Activated CD8-positive, alpha-beta memory T cell treated with anti-CD3 and anti-CD28 coated beads for 1 hour (primary cell): ENCODE measurements at places on chromosomes 4 and X.
A peak's percentile ranks its signal among the peaks of the same experiment; 100 is the strongest.

DNA sequence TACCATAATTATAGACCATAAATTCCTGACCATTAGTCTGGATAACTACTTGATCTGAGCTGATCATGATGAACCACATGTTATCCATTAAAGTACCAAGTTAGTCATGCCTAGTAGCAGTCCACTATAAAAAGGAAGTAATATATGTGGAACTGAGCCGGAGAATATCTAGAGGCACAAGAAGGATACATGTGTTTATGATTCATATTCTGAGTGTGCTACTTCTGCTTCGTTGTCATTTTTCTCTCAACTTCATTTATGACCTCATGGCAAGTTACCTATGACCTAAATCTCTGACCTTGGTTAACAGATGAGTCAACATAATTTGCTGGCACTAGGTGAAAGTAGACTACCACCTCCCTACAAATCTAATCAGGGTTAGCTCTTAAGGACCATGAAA, 56.5 kb upstream of the ANKRD17 start:
- no peak for DNase-seq

DNA sequence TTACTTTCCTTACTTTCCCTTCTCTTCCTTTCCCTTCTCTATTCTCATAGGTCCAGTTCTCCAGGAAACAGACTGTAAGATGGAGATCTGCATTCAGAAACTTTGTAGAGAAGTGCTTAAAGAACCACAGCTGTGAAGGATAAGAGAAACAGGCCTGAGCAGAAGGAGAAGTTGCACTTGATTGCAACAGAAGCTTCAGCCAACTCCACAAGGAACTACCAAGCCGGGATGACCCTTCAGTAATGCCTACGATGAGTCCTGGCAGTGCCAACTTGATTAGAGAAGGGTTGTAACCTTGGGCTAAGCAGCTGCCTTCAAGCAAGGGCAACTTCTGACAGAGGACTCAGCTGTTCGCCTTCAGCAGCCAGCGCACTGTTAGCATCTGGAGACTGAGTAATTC, 413.3 kb upstream of the RASGEF1B start:
- DNase-seq: no peak

- DNase-seq: no peak
Measured at GRCh38 chr4:93313197-93313596, 515.4 kb upstream of the ATOH1 start.

DNA sequence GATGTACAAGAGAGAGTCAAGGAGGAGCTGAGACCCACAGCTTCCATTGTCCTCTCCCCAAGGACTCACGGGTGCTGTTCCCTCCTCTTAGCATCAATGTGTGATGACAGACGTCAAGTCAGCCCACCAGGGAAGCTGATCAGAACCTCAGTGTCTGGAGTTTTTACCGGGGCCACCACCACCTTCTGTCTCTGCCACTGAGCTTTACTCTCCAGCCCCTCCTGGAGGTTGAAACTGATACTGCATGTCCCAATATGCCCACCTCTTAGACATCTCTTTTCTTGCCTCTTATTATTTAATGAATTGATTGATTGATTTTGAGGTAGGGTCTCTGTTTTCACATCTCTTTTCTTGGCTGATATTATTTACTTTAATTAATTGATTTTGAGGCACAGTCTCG, 10.3 kb upstream of the AKAP17A start:
- DNase-seq: peak; percentile 50

DNA sequence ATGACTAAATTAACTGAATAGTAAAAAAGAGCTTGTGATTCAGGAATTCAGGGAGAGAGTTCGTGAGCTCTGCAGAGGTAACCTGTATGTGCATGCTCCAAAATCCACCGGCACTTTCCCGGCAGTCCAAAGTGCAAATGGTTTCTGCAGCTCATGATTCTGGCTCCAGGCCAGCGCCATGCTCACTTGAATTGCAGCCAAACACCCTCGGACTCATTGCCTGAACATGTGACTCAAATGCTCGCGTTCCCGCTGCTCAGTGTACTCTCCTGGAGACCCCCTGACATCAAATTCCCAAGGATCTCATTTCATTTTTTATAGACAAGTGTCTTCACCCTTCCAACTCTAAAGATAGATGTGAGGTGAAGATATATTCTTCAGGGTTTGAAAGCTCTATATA, 44.1 kb upstream of the SH3RF1 start:
- DNase-seq: no peak

GRCh38 chr4:26719954-26720552, 136.2 kb downstream of the TBC1D19 start:
- DNase-seq: no peak

DNA sequence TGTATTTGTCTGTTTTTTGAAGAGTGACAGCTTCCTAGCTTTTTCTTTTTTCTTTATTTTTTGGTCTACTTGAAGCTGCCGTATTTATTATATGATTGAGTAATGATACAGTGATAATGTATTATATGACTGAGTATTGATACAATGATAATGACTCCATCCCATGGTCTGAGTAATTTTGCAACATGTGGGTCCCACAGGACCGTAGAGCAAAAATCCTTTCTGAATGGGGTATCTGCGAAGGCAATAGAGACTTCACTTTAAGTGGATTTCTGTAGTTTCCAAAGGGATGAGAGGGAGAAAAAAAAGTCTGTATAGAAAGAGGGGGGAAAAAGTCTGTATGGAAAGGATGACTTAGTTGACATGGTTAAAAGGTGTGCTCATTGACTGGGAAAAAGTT, 41.0 kb downstream of the SLIT2 start:
- no peak for DNase-seq

DNA sequence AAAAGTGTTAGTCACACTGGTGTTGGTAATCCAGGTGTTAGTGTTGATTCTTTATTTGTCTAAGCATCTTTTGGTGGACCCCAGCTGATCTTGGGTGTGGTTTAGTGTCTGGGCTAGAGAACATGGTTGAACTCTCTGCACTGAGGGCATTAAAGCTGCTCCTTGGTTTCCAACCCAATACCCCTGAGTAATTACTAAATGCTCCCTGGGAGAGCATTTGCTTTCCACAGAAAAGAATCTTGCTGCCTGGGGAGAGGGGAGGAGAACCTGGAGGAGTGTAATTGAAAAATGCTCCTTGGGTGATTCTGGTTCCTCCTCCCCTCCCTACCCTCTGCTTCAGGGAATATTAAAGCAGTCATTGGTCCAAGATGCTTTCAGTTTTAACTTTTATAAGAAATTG, 3.1 kb downstream of the GUCY1B1 start:
- DNase-seq: no peak

- DNase-seq: no peak
Measured at GRCh38 chr4:20570981-20571715, 129.1 kb upstream of the PACRGL start.

- no peak for DNase-seq
Measured at GRCh38 chr4:97911236-97911906, 231.9 kb downstream of the STPG2 start.

DNA sequence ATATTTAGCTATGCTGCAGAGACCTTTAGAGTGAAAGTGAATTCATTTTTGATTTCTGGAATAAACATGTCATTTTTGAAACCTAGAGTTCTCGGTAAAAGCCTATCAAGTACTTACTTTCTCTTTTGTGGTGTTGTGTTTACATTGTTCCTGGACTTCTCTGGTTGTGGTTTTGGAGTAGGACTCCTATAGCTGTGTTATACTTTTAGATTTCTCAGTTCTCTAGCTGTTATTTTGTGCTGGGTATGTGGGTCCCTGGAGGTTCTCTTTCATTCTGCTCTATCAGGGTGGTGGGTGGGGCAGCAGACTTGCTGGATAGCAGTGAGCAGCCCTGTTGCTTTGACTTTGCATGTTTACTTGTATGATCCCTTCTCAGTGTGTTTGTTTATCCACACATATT, 25.6 kb upstream of the MSMO1 start:
- no peak for DNase-seq

DNA sequence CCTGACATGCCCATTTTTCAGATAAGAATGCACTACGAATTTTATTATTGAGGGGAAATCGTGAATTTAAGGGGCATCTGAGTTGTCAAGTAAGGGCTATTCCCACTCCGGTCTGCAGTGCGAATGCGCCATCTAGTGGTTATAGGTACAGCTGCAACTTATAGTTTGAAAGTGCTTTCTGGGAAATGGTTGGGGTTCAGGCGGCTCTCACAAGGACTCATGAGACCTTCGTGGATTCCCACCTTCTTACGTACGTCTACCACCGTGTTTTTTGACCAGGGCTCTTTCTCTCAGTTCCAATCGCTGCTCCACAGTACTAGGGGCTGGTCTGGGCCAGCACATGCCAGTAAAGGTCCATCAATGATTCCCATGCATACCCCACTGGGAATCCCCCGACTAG, 12.3 kb downstream of the MSL3 start:
- no peak for DNase-seq

- DNase-seq: no peak
Measured at GRCh38 chrX:25004485-25005032, 11.2 kb downstream of the ARX start.

DNA sequence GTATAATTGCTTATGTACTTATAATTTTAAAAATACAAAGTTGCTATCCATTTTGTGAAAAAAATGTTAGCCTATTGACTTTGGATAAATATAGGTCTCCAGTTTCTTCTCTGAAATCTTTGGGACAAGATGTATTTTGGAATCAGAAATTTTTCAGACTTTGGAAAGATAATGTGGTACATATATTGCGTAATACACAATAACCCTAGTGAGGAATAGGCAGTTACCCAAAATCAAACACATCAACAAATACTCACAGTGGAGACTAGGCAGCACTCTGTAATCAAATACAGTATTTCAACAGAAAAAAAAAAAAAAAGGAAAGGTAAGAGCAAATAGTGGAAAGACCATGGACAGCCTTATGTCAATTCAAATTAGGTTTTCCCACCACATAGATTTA, 796.8 kb downstream of the ADGRL3 start:
- DNase-seq: no peak

DNA sequence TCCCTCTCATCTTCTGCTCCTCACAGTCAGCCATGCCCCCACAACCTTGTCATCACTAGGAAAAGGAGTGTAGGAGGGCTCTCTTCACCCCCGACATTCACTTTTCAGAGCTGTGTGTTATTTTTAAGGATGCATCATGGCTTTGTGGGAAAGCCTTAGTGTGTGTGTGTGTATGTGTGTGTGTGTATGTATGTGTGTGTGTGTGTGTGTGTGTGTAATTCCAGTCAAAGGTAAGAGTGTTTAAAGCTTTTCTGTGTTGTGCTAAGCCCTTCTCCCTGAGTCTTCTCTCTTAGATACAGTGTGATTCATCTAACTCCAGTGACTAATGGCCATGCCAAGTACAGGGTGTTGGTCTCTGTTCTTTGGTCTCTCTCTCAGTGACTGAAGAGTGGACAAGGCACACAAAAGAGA, 76.6 kb downstream of the CHIC2 start:
- DNase-seq: no peak

GRCh38 chr4:25252230-25253070, 18.6 kb downstream of the PI4K2B start:
- DNase-seq: no peak

DNA sequence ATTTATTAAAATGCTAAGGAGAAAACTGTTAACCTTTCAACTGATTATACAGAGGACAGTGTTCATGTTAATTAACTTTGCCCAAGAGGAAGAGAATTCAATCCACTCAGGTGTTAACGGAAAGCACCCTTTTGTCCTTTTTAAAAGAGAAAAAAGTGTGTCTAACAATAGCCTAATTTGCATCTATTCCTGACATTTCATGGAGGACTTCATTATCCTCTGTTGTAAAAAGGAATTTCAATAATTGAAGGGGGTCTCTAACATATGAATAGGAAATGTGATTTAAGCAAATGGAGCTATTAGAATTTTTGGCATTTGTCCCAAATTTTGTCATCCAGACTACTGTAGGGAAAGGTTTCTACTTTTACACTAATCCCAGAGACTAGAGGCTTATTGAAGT, 44.6 kb upstream of the GC start:
- no peak for DNase-seq

GRCh38 chr4:133149932-133150471, 908 bp downstream of the PCDH10 start:
- DNase-seq: no peak

DNA sequence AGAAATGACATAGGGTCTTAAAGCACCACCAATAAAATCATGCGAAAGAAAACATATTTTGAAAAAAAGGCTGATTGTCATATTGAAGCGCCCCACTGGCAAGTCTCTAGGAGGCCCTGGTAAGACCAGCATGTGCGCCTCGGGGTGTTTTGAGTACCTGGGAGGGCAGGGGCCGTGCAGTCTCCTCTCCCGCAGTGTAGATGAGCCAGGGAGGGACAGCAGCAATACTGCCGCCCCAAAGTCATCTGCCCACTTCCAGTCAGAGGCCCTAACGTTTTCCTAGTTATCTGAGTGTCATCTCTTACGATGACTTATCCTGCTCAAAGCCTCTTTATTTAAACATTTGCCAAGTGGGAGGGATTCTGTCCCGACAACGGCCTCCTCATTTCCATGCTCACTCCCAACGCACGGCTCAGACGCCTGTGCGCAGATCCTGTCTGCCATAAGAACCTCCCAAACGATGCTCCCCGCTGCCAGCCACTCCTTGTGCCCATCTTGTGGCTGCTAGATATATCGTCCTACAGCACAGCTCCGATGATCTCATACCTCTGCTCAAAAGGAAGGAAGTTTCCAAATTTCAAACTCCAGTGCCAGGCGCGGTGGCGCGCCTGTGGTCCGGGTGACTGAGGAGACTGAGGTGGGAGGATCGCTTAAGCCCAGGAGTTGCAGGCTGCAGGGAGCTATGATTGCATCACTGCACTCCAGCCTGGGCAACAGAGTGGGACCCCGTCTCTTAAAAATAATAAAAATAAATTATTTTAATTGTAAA, 17.2 kb upstream of the SCRG1 start:
- DNase-seq: no peak

- no peak for DNase-seq
Measured at GRCh38 chr4:184957446-184958115, 60.7 kb upstream of the HELT start.

- DNase-seq: no peak
Measured at GRCh38 chr4:15235135-15235534, 192.7 kb upstream of the C1QTNF7 start.

DNA sequence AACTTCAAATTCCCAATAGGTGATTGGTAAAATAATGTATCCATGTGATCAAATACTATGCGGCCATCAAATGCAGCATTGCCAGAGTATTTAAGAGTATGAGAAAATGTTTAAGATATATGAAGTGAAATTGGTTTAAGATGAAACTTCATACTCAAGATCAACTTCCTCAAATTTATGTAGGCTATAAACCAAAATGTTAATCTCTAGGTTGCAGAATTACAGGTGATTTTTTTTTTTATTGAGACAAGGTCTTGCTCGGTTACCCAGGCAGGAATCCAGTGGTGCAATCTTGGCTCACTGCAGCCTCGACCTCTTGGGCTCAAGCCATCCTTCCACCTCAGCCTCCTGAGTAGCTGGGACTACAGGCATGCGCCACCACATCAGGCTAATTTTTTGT, 25.3 kb downstream of the ACSL4 start:
- no peak for DNase-seq
